A673 (cell line): ENCODE measurements at places on chromosomes 12 and 14.
A peak's percentile ranks its signal among the peaks of the same experiment; 100 is the strongest.

GRCh38 chr12:75917715-75918114, 113.9 kb downstream of the PHLDA1 start:
- DNase-seq, result no peak

DNA sequence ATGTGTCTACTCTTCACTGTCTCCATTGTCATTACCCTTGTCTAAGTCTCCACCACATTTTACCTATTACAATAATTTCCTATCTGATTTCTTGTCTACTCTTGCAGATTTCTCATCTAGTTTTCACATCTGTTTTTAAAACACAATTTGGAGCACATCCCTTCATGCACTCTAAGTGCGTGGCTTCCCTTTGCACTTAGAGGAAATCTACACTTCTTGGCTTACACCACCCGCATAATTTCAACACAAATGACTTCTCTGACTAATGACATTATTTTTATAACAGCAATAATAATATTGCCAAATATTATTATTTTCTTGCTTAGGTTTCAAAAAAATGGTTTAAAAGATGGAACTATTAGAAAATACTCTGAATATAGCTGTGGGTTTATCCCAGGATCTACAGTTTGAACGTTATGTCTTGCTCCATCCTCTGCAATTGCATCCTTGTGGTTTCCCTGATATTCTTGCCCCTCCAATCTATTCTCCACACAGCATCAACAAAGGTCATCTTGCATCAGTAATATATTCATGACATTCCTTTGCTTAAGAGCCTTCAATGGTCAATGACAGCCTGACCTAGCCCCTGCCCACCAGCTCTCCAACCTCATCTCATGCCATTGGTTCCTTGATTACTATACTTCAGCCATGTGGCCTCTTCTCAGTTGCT, 153.7 kb downstream of the SLC25A21 start:
- DNase-seq, result no peak

DNA sequence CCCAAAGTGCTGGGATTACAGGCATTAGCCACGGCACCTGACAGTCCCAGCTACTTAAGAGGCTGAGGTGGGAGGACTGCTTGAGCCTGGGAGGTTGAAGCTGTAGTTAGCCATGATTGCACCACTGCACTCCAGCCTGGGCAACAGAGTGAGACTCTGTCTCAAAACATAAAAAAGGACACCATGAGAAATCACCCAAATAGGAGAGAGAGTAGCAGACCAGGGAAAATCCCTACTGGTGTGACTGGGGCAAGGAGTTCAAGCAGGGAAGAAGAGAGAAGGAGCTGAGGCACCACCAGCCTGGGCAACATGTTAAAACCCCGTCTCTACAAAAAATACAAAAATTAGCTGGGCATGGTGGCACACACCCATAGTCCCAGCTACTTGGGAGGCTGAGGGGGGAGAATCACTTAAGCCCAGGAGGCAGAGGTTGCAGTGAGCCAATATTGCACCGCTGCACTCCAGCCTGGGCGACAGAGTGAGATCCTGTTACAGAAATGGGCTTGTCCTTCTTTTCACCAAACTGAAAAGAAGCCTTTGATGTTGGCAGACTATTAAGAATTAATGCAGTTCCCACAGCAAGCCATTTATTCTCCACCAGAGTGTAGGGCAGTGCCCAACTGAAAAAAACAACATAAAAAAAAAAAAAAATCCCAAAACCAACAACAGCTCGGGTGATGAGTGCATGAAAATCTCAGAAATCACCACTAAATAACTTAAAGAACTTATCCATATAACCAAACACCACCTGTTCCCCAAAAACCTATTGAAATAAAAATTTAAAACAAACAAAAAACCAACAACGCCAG, 4.5 kb upstream of the SRSF9 start:
- DNase-seq, result no peak

- no peak for DNase-seq
Measured at GRCh38 chr12:105427883-105428282, 97.4 kb downstream of the C12orf75 start.

DNA sequence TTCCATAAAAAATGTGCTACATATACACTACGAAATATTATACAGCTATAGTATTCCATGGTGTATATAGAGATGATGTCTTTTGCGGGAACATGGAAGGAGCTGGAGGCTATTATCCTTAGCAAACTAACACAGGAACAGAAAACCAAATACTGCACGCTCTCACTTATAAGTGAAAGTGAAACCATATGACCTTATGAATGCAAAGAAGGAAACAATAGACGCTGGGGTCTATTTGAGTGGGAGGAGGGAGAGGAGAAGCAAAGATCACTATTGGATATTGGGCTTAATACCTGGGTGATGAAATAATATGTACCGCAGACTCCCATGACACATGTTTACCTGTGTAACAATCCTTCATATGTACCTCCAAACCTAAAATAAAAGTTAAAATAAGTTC, 142.8 kb downstream of the LRFN5 start:
- peak; percentile 49 for DNase-seq

- peak; percentile 19 for DNase-seq
Measured at GRCh38 chr14:85332401-85332800, 197.5 kb upstream of the FLRT2 start.

- no peak for DNase-seq
Measured at GRCh38 chr12:94175763-94176668, 27.6 kb downstream of the PLXNC1 start.

DNA sequence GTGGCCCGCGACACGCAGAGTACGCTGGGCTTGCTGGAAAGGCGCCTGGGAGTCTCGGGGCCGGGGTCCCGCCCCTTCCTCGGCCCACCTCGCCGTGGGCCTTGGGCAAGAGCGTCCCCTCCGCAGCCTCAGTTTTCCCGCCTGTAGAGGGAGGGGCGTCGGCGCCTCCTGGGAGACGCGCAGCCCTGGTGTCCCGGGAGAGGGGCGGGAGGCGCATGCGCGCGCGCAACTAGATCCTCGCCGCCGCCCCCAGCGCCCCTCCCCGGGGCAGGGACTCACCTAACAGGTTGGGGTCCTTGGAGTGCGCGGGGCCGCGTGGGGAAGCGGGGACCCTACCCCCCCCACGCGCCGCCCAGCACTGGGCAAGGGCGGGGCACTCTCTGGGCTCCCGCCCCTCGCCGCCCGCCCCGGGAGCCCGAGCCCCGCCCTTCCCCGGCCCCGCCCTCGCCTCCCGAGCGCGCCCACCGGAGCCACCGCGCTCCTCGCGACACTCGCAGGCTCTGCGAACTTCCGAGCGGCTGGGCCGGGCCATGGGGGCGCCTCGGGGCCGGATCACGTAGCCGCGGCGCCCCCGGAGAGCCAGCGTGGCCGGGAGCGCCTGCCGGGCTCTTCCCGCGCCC, at the start of gene KIF26A:
TSS of gene KIF26A (plus strand) at position 490 of the 620 bp plus-strand sequence. CDS start 136 bp downstream, outside the sequence.
- peak; percentile 86 for DNase-seq

DNA sequence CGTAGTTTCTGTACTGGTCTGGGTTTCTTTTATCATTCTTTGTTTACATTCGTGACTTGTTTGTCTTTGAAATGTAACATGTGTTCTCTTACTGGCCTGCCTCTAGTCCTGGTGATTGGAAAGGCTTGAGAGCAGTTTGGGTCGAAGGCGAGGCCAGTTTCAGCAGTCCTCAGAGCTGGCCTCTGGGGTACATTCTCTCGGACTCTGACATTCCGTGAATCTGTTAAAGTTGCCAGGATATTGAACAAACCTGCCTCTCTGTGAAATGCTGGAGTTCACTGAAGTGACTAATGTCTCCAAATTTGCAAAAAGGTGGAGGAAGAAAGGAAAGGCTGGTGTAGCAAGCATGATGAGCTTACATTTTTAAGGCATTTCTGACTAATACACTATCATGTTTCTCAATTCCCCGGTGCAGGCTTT, 1.5 kb downstream of the PLEKHA5 start:
- peak; percentile 6 for DNase-seq
